ENCODE measurements at places on chromosomes 11 and 22.

DNA sequence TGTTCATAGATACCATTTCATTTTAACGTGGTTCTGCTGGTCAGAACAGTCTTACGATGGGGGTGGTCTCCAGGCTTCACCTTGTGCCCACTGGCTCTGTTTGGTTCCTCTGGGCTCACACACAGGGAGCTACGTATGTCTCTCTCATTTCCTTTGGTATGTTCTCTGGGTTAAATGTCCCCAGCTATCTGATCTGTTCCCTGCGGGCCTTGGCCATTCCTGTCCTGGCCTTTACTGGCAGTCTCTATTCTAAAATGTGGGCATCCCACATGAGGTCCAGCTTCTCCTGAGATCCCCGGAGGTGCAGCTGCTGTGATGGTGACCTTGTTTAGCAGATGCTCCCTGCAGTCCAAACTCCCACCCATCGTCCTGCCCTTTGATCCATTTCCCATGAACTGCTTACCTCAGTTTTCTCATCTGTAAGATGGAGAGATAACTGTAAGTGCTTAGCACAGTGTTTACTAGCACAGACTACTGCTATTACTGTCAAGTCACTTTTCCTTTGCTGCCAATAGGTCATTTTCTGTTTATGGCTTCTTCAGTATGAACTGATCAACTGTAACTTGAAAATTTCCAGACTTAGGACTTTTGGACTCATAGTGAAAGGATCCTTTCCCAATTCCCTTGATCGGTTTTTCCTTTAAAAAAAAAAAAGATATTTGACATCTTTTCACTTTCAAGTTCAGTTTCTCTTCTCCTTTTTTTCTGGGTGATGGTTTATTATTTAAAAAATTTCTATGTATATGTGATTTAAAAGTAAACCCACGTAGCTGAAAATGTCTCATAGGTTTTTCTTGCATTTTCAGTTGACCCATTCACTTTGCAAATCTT is 92.9 kb downstream of the PTPRJ start:
- DNase-seq, result no peak

- DNase-seq, result peak; percentile 38
Measured at GRCh38 chr11:70032470-70032795, 45.7 kb upstream of the ANO1 start.

- no peak for DNase-seq
Measured at GRCh38 chr11:91296629-91297028, 928.0 kb upstream of the FAT3 start.

DNA sequence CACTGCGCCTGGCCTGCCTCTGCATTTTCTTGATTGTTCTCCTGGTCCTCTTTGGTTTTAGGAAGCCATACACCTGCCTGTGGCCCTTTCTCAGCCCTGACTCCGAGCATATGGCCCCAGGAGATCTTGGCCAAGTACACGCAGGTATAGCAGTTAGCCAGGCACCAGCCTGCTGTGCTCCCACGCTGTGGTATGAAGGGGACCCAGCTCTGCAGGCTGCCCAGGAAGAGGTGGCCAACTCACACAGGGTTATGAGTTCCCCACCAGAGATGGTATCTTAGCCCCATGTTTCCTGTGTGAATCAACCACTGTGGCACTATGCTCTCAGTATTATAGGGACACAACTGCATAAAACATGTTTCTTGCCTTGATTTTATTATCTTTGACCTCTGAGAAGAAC is 31.1 kb downstream of the SGSM3 start:
- DNase-seq, result no peak

DNA sequence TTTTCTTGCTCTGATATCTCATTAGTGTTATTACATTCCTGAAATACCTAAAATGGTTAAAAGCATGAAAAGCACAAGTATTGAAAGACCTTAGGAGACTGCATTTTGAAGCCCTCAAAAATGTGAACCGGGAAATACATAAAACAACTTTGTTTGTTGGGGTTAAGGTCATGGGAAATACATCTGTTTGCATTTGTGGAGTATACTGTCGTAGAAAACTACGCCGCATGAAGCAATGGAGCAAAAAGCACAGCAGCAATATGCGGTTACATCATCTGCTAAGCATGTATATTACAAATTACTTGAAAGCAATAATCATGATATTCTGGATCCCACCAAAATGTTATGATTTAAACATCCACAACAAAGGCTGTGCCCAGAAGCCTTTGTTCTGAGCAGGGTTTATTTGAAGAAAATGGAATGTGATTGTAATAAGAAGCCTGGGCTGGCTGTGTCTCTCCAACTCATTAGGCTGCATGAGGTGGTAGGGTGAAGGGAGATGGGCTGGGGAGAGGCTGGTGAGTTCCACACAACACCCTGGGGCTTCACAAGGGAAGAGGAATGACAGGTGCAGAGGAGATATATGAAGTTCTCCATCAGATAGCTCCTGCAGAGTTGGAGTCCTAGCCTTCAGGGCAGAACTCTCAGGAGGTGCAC is 64.7 kb upstream of the LIN7C start:
- no peak for DNase-seq

GRCh38 chr11:57529012-57529411 is 1.5 kb downstream of the TIMM10 start:
- no peak for DNase-seq

DNA sequence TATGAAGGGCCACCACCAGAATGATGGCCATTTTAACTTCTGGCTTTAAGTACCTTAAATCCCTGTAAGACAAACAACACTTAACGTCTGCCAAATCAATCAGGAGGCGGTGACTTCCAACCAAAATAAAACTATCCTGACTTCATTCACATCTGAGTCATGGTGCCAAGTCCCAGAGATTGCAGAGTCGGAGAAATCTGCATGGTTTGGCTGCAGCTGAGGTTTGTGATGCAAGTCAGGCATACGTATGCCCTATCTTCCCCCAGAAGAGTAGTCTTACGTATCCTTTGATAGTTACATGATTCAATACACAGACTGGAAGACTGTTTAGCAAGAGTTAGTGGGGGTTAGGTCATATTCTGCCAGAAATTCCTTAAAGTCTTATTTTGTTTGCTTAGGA is 1.7 kb upstream of the GAB2 start:
- DNase-seq, result no peak

DNA sequence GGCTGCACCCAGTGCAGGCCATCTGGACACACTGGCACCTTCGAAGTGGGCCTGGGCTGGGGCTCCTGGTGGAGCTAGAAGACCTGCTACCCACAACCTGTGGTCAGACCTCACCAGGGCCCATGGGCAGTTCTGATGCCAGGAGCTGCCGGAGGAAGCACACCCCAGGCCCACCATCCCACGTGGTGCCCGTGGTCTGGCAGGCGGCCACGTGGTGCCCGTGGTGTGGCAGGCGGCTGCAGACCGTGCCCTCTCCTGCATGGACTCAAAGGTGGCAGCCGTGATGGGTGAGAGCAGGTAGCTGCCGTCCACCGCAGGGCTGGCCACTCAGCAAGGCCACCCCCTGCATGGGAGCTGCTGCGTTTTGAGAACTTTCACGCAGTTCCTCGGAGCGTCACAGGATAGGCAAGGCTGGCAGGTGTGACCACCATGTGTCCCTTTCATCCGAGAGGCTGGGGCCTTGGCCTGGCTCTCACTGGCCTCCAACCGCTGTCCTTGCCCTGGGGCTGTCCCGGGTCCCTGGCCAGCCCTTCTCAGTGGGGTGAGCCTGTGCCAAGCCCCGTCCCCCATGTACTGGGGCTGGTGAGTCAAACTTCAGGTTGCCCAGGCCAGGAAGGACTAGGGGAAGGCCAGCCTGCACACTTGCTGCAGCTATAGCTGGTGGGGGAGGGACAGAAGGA is 3.9 kb upstream of the IL17REL start:
- no peak for DNase-seq

DNA sequence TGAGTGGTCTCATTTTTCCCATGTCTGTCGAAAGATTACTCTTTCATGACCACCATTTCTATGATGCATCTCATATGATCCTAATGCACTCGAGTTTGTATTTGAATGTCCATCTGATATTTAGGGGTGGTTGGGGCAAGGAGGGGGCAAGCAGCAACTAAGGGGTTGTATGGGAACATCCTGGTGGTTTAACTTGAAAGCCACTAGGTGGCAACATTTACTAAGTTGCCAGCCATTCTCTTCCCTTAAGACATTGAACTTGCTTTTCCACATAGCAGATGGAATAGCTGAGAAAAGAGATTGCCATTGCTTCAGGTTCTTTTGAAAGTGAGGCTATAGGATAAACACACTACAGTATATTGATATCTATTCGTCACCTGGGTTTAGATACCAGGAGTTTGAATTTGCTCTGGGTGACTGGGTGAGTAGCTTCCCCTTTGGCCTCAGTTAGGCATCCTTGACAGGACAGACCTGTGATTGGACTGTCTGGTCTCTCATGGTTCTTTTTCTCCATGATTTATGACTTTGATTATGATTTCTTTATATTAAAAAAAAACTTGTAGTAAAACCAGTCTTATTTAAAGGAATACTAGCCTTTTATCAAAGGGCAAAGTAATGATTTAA is 32.4 kb downstream of the NF2 start:
- no peak for DNase-seq

DNA sequence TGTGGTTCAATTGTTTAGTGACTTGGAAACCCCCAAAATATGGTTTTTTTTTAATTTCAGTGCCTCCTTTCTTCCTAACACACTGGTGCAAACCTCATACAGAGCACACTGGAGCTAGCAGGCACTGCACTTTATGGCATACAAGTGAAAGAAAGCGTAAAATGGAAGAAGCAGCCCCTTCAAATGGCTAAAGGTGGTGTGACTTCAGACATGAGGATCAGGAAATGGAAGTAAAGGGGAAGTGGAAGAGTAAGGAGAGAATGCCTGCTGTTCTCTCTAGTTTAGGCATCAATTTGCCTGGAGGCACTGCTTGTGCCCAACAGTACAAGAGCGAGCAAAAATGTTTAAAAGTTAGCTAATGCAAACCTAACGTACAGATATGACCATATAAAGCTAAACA is 5.7 kb downstream of the RSF1 start:
- no peak for DNase-seq

GRCh38 chr11:71489311-71490043 is 36.5 kb downstream of the NADSYN1 start:
- DNase-seq, result peak; percentile 72

GRCh38 chr11:46290598-46291309 is 13.3 kb downstream of the CREB3L1 start:
- no peak for DNase-seq

- peak; percentile 62 for DNase-seq
Measured at GRCh38 chr22:27724709-27725108, 76.8 kb downstream of the MN1 start.

- no peak for DNase-seq
Measured at GRCh38 chr11:65859812-65860277, 388 bp upstream of the MUS81 start.

DNA sequence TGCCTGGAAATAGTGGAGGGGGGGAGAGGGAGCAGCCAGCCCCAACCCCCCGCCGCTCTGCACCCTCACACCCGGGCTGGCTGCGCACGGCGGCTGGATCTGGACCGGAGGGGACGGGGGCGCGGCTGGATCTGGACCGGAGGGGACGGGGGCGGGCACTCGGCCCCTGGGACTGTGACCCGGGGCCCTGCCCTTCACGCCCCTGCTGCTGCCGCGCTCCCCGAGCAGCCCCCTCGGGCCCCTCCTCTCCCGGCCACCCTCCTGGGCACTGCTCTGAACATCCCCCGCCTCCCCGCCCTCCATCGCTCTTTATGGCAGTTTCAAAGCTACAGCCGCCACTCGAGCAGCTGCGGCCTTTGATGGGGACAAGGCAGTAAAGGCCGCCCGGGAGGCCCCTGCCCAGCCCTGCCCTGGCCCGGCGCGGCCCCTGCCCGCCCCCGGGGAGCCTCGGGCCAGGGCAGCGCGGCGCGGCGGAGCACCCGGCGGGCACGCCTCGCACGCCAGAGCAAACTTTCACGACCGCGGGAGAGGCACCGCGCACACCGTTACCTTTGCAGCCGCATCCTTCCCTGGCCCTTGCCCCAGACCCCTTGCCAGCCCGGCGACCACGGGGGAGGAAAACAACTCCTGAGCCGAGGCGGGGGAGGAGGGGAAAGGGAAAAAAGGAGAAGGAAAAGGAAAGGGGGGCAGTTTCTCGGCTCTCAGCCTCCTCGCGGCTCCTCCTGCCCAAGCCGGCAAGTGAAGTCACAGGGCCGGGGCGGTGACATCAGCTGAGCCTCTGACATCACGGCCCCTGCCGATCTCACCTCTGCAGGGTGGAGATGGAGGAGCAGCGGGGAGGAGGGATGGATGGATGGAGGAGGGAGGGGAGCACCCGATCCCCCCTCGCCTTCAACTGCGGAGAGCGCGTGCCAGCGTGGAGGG is 13.1 kb upstream of the TCF20 start:
- DNase-seq, result peak; percentile 74

- no peak for DNase-seq
Measured at GRCh38 chr11:103257360-103257759, 148.1 kb downstream of the DYNC2H1 start.

- peak; percentile 73 for DNase-seq
Measured at GRCh38 chr11:2549080-2549479, 104.3 kb downstream of the KCNQ1 start.

DNA sequence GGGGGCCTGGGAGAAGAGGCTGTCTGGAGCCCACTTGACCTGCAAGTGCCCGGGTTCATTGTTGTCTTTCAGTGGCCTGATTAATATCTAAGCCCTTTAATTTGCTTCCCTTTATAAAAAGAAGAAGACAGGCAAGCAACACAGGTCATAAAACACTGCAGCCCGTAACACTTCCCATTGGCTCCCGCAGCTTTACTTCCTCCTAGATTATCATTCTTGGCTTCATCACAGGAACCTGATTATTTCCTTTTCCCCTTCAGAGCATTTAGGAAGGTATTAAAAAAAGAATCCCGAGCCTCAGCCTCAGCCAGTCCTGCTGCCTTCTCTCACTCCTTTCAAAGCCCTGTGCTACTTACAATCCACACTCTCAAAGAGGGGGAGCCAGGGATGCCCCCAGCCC is 183.2 kb downstream of the GRIK4 start:
- DNase-seq, result no peak

DNA sequence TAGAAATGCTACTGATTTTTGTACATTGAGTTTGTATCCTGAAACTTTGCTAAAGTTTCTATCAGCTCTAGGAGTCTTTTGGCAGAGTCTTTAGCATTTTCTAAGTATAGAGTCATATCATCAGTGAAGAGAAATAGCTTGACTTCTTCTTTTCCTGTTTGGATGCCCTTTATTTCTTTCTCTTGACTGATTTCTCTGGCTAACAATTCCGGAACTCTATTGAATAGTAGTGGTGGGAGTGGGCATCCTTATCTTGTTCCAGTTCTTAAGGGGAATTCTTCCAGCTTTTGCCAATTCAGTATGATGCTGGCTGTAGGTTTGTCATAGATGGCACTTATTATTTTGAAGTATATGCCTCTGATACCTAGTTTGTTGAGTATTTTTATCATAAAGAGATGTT is 197.7 kb downstream of the AASDHPPT start:
- DNase-seq, result no peak

DNA sequence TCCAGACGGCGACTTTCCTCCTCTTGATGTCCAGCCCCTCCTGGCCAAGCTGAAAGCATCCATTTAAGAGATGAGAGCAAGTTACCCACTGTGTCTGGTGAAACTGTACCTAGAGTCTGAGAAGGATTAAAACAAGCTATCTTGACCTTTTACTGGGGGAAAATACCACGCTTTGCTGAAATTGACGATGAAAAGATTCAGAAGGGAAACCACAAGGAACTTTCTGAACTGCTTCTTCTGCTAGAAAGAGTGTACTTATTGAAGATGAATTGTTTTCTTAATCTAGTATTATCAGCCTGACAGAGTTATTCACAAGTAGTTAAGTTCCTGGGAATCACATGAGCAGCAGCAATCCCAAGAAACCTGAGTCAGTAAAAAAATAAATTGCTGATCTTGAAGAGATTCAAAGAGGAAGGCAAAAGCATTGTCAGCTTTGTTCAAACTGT is 13.1 kb upstream of the MS4A6A start:
- no peak for DNase-seq
